Activated CD4-positive, alpha-beta memory T cell treated with anti-CD3 and anti-CD28 coated beads for 36 hours (primary cell): ENCODE measurements at places on chromosomes 7 and 10.

- DNase-seq, result no peak
Observed at GRCh38 chr7:81173766-81174281, 255.0 kb upstream of the SEMA3C start.

- peak; percentile 35 for DNase-seq
Observed at GRCh38 chr7:93715234-93715633, 140.7 kb upstream of the CALCR start.

DNA sequence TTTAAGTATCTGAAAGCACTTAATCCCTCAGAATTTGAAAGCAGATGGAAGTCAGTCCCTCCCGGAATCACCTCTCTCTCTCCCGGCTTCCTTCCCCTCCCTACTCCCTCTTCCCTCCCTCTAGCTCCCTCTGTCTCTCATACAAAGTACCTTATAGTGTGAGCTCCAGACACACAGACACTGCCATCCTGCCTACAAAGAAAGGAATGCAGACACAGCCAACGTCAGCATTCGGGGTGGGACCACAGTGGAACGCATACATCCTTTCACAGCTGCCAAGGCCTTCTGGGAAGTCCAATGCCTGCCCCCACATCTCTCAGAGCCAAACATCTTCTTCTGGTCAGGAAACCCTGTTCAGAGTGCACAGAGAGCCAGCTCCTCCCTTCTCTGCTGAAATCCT lies 9.3 kb downstream of the NOD1 start:
- no peak for DNase-seq

DNA sequence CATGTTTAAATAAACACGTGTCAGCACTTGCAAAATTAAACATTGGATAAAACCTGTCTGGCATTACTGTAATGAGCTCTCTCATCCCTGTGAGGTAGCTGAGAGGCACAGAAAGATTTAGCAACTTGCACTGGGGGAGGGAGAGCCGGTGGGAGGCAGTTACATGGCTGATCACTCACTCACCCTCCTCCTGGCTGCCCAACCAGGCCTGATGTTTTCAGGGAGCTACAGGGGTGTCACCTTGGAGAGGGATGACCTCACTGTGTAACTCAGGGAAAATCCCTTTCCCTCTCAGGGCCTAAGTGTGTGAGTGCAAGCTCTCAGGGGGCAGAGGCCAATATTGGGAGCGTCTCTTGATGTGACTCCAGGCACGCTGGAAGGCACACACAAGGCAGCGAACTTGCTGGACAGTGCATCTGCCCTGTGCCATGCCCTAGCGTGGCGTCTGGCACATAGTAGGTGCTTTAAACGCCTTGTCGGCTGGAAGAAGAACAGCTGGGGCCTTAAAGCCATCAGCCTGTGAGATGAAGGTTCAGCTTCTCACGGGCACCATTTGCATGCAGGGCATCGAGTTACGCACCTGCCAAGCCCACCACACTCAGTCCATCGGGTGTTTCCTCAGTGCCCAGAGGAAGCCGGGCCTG lies 51.1 kb downstream of the ELFN1 start:
- DNase-seq, result no peak

- no peak for DNase-seq
Observed at GRCh38 chr7:19698331-19698730, 10.5 kb downstream of the POLR1F start.

GRCh38 chr7:27176962-27177794 lies 3.1 kb upstream of the HOXA10 start:
- peak; percentile 5 for DNase-seq

GRCh38 chr7:134724606-134725005 lies 54.8 kb upstream of the CALD1 start:
- peak; percentile 41 for DNase-seq

DNA sequence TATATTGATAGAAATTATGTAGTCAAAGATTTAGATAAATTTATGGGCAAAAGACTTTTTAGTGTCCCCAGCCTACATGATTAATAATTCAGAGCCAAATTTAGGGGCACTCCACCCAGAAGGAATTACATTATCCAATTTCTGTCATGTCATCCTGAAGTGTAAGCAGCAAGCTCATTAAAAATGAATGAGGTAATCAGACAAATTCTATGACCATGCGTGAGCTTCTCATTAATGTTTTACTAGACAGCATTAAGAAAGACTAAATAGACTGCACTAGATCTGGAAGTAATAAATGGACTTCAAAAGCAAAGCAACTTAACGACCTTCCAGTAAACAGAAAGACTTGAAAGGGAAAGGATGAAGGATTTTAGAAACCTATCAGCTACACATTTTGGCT lies 22.7 kb upstream of the TRUB1 start:
- DNase-seq, result no peak

GRCh38 chr7:49911909-49912308 lies 138.5 kb downstream of the VWC2 start:
- no peak for DNase-seq

DNA sequence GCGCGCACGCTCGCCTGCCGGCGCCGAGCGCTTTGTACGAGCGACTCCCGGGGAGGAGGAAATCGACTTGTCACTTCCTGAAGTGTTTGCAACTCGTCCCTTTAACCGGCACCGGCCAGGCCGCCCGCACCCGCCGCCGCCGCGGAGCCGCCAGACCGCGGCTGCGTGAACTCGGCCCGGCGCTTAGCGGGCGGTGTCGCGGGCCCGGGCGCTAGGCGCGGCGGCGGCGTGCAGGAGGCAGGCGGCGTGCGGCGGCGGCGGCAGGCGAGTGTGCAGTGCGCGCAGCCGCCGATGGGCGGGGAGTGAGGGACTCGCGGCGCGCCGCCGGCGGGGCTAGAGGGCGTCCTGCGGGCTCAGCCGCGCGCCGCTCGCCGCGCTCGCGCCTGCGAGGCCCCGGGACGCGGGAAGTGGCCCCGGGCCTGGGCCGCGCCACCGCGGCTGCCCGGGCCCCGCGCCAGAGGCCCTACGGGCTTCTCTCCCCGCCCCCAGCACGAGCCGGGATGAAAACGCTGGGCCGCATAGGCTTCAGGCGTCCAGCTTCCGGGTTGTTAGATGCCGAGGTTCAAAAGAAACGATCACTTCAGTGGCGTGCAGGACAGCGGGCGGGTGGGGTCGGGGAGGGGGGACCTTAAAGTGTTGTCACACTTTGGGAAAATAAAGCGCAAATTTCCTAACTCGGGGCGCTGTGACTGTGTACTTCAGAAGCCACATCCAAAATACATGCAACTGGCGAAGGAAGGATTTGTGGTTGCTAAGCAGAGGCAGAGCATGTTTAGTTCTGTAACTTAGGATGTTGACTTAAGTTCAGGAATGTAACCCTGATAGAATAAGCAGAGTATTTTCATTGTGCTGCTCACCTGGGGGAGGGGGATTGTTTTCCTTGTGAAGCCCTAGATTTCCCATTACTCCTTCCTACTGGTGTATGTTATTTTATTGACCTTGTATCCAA lies at the start of gene FAM53B:
TSS of gene FAM53B (minus strand) at position 277 of the 949 bp plus-strand sequence. CDS start 37,665 bp downstream, outside the sequence.
- peak; percentile 83 for DNase-seq

GRCh38 chr10:78299851-78300468 lies 266.3 kb downstream of the RPS24 start:
- no peak for DNase-seq

GRCh38 chr7:106704000-106704840 lies 43.3 kb upstream of the CCDC71L start:
- DNase-seq, result peak; percentile 27

- no peak for DNase-seq
Observed at GRCh38 chr7:36958111-36958733, 233.9 kb upstream of the AOAH start.

DNA sequence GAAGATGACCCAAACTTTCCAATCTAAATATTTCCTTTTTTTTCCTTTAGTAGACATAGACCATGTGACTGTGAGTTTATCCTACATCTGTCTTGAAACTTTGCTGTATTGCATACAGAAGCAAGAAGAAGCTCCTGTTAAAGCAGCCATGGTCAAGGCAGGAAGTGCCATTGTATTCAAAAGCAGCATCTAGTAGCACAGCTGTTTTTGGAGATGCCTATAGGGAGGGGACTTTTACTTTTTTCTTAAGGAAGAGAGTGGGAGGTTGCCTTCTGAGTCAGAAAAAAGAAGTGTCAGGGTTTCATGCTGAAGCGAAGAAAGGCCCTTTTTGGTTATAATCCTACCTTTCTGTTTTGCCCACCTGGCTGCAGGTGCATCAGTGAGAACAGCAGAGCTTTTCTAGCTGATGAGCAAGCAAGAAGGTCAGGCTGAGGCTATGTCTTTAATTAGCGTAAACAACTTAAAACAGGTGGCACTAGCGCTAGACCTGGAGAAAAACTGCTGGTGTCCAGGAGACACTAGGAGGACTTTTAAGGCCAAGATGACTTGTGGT lies 234.1 kb upstream of the AGK start:
- DNase-seq, result no peak

DNA sequence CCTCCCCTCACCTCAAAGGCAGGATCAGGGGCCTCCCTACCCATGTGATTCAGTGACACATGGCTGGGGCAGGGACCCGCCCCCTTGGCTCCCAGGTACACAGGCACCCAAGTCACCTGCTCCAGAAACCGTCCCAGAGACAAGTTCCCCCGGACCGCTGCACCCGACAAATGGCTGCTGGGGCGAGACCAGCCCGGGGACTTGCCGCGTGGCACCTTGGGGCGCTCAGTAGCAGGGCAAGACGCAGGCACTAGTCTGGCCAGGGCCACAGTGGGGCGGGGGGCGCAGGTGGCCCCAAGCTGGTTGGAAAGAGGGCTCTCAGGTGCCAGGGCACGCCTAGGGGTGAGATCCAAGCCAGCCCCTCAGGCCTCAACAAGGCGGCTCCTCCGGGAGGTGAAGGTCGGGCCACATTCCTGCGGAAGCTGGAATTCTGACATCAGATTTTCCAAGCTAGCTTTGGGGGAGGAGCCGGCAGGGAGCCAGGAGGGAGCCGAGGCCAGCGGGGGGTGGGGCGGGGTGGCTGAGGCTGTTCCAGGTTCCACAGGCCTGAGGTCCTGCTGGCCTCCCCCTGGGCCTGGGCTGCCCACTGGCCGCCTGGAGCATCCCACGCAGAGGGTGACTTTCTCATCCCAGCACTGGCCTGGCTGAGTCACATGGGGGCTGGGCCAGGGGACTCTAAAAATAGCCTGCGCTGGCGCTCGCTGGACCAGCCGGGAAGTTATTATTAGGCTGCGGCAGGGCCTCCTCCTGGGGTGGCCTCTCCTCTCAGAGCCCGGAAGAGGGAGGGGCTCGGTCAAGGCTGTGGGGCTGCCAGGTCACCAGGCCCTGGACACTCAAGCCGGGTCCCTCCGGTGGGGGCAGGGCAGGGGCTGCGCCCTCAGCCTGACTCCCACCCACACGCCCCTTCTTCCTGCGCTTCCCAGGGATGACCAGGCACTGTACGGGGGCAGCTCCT lies 20.5 kb upstream of the INPP5A start:
- no peak for DNase-seq

GRCh38 chr7:99447943-99448342 lies 9.2 kb downstream of the CPSF4 start:
- DNase-seq, result peak; percentile 21

GRCh38 chr7:92557808-92558362 lies 29.3 kb downstream of the RBM48 start:
- no peak for DNase-seq

- no peak for DNase-seq
Observed at GRCh38 chr10:114662646-114663217, 4.7 kb upstream of the ABLIM1 start.

DNA sequence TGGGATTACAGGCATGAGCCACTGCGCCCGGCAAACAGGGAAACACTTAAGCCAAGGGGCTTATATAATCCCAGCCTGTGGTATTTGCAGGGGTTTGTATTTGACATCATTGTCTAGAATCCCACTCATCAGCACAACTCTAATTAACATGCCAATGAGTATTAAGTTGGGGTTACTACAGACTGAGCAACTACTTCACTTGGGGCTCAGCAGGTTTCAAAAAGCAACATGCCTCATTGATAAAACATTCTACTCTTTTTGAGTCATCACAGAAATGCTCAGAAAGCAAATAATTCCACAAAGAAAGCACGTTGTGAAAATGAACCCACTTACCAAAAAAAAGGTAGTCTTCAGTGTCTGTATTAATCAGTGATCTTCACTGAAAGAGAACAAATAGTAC lies 236.9 kb upstream of the CELF2 start:
- DNase-seq, result no peak

GRCh38 chr7:72234086-72234485 lies 178.1 kb downstream of the CALN1 start:
- no peak for DNase-seq

- DNase-seq, result no peak
Observed at GRCh38 chr10:120705309-120705708, 145.9 kb upstream of the WDR11 start.

- no peak for DNase-seq
Observed at GRCh38 chr7:117427258-117427701, at the start of gene ASZ1. Gene ASZ1, minus strand, starts transcription at chr7:117427493. Its CDS starts 33 bp downstream, at chr7:117427460.

DNA sequence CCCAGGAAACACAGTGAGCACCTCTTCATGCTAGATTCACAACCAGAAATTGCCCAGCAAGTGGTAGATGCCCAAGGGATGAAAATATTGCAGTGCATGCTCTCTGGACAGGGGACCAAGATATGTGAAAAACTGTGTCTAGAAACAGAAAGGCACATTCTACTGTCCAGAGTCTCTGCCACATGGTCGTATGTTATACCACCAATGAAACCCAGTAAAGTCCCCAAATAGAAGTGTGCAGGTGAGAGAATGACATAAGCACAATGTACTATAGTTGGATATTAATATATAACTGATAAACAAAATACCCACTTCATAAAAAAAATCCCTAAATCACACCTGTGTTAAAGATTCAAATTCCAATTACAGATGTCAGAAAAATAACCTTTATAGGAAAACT lies 43.8 kb downstream of the RASGEF1A start:
- no peak for DNase-seq

GRCh38 chr7:30526163-30526562 lies 21.5 kb upstream of the GGCT start:
- no peak for DNase-seq

DNA sequence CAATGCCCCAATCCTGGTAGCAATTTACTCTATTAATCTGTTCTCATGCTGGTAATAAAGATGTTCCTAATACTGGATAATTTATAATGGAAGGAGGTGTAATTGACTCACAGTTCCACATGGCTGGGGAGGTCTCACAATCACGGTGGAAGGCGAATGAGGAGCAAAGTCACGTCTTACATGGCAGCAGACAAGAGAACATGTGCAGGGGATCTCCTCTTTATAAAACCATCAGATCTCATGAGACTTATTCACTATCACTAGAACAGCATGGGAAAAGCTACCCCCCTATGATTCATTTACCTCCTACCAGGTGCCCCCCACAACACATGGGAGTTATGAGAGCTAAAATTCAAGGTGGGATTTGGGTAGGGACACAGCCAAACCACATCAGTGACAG lies 872.2 kb downstream of the ANKRD7 start:
- no peak for DNase-seq

DNA sequence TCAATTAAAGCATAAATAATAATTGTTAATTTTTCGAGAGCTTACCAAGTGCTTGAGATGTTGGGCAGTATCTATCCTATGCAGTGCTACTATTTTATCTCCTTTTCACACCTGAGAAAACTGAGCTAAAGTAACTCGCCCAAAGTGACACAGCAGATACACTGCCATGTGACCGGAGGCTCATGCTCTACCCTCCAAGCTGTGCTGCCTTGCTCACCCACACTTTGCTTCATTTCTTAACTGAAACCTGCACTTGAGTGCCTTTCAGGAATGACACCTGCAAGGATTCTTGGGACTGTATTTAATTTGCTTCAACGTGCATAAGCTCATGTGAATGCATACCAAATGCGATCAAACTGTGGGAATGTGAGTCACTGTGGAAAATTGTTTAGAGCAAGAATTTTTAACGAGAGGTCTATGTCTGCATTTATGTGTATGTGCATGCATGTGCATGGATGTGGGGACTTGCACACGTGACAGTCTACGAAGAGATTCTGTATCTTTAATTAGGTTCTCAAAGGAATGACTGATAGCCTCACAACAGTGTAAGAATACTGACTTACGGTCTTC lies 119.2 kb downstream of the ADCYAP1R1 start:
- DNase-seq, result no peak
